ENCODE measurements at places on chromosomes 1 and 21. TPM values are rescaled to one million over a fixed set of nuclear protein-coding genes. Genes with fewer than 3 reads are reported as not detected.

- H3K4me1 ChIP-seq: peaks cover 45% of the 10 kb centered on the region
- no peak overlapping the region for H3K4me3 ChIP-seq
- H3K36me3 ChIP-seq: peaks cover 20% of the 10 kb centered on the region
- peak overlapping the region; percentile 32 for H3K27ac ChIP-seq
Measured at GRCh38 chr1:25898223-25899015, 7.8 kb downstream of the STMN1 start.

DNA sequence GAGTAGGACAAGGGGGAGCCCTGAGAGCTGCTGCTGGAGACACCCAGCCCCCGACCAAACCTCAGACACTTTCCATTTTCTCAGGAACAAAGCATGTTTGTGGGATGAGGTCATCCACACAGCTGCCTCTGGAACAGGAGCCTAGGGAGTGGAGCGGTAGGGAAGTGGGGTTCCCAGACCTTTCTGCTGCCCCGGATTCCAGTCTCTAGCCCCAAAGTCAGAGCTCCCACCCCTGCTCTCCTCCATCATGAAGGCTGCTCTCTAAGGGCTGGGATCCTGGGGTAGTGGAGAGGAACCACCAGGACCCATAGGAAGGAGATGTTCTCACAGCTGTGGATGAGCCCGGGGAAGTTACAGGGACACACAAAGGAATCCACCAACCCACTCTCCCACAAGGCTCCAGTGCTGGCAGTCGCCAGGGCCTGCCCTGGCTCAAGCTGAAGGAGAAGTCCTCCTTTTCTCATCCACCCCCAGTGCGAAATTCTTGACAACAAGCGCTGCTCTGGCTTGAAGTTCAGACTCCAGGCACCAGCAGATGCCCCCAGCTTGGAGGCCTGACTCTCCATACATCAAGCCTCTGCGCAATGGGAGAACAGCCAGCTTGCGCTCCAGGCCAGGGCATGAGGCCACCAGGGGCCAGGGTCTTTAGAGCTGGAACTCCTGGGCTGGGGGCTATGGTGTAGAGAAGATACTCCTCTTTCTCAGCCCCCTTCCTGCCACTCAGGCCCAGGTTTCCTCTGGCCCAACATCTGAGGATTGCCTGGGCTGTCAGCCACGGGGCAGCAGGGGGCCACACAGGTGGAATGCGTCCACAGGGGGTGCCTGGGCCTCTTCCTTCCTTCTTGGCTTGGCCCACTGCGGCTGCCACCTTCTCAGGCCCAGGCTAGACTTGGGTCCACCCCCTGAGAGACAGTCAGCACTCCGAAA is 4.5 kb downstream of the FHL3 start:
- peak; percentile 56 for DNase-seq
- H3K36me3 ChIP-seq: no peaks in the 10 kb centered on the region
- peak overlapping the region; percentile 70 for H3K27ac ChIP-seq
- H3K27me3 ChIP-seq: no peaks in the 10 kb centered on the region

- H3K4me3 ChIP-seq: no peak overlapping the region
- no peaks in the 10 kb centered on the region for H3K27me3 ChIP-seq
- H3K36me3 ChIP-seq: no peaks in the 10 kb centered on the region
- no peak for DNase-seq
- H3K27ac ChIP-seq: no peak overlapping the region
Measured at GRCh38 chr1:51671527-51672325, 54.8 kb downstream of the OSBPL9 start.

DNA sequence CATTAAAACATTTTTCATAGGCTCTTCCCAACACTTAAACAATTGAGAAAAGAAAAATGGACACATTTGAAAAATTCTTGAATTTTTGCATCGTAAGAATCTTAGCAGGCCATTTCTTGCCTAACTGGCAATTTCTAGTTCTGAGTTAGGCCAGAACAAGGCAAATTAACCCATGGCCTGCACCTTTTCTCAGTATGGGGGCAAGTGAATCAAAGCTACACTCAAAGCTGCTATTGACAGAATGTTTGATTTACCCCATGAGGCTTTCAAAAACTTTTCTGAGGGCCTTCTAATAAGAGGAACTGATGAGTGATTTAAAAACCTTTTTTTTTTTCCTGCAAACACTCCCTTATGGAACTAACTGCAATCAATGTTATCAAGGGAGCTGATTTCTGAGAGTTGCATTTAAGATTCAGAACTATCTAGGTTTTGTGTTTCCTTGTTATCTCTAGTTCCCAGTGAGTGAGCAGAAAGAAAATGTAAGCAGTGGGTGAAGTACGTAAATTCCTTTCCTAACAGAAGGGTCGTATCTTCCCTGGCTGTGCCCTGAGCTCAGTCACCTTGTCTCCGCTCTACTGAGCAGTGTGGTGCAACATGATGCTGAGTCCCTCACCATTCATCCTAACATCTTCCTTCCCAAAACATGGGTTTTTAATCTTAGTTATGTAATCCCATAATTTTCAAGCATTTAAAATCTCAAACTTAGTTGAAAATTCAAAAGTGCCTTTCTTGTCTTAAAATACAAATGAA is 353.7 kb downstream of the DPYD start:
- DNase-seq: peak; percentile 35
- peaks cover 15% of the 10 kb centered on the region for H3K4me1 ChIP-seq
- H3K4me3 ChIP-seq: no peak overlapping the region
- H3K36me3 ChIP-seq: no peaks in the 10 kb centered on the region

DNA sequence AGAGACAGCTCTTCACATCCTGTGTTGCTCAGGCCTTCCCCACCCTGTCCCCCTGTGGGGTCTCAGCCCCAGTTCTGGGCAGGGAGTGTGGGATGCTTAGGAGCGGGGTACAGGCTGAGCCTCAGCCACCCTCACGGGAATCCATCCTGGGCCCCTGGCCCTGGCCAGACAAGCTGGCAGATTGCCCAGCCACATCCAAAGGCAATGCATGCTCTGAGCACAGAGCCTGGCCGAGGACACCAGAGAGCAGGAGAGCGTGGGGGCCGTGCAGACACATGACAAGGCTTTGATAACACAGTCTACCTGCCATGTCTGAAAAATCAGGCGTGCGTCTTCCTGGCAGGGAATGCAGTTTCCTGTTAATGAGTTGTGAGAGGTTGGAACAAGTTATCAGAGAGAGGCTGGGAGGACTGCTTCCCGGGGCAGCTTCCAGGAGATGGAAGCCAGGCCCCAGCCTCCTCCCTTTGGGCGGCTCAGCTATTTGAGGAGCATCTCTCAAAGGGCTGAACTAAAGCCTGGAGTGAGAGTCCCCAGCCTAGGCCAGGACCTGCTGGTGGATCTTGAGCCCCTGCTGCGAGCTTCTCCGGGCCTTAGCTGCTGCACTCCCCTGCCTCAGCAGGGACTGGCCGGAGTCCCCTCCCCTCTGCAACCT is 72.2 kb upstream of the SELENON start:
- peaks cover 45% of the 10 kb centered on the region for H3K4me1 ChIP-seq
- H3K4me3 ChIP-seq: no peak overlapping the region
- H3K27me3 ChIP-seq: no peaks in the 10 kb centered on the region
- DNase-seq: peak; percentile 58
- H3K27ac ChIP-seq: no peak overlapping the region

GRCh38 chr21:32698971-32699693 is 28.7 kb downstream of the SYNJ1 start:
- no peak overlapping the region for H3K27ac ChIP-seq
- H3K4me1 ChIP-seq: no peaks in the 10 kb centered on the region
- DNase-seq: no peak
- no peak overlapping the region for H3K4me3 ChIP-seq
- H3K36me3 ChIP-seq: no peaks in the 10 kb centered on the region

RGS8 gene
- 0.99 TPM for total RNA-seq

DNA sequence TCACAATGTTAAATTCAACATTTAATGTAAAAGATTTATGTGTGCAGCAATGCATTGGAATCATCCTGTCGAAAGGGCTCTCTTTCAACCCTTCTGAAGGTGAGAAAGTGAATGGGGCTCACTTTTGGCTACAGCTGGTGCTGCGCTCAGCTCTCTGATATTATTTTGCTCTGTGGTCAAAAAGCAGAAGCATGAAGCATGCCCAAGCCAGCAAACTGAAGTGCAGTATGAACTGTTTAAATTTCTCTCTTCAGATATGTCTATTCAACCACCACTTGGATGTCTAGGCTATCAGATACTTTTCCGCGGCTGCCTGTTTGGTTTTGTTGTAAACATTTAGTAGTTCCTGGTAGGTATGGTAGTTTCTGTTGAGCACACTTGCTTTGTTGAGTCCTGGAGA is 216.9 kb upstream of the TMPRSS15 start:
- no peaks in the 10 kb centered on the region for H3K27me3 ChIP-seq
- H3K27ac ChIP-seq: no peak overlapping the region
- peaks cover 4% of the 10 kb centered on the region for H3K4me1 ChIP-seq

DNA sequence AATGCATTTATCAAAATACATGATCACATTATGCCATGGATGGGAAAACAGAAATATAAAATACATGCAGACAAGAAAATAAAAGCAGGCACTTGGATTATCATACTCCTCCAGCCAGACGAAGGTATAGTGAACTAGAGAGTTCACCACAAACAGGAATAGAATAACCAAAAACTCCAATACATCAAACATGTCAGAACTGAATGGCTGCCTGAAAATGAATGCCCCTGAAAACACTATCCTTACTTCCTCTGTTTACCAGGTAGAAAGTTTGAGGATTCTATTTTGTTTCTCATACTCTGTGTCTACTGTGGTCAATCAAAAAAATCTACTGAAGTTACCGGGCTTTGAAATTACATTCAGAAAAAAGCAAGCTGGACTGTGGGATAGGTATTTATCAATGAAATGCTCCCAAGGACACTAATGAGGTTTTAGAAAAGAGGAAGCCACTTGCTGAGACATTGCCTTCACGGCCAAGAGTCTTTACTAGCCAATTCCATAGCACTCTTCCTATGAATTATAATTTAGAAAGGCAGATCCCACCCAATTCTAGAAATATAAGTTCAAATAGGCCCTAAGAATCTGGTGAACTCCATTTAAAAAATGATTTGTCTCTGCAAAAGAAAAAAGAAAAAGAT is 197.7 kb downstream of the SMYD3 start:
- H3K27ac ChIP-seq: no peak overlapping the region
- DNase-seq: no peak
- H3K27me3 ChIP-seq: no peaks in the 10 kb centered on the region
- peaks cover 23% of the 10 kb centered on the region for H3K4me1 ChIP-seq
- no peaks in the 10 kb centered on the region for H3K36me3 ChIP-seq

- peaks cover 18% of the 10 kb centered on the region for H3K4me1 ChIP-seq
- peak; percentile 85 for DNase-seq
- H3K36me3 ChIP-seq: no peaks in the 10 kb centered on the region
- H3K27ac ChIP-seq: peak overlapping the region; percentile 88
- no peak overlapping the region for H3K4me3 ChIP-seq
Measured at GRCh38 chr1:16971341-16972188, 8.9 kb downstream of the MFAP2 start.

DNA sequence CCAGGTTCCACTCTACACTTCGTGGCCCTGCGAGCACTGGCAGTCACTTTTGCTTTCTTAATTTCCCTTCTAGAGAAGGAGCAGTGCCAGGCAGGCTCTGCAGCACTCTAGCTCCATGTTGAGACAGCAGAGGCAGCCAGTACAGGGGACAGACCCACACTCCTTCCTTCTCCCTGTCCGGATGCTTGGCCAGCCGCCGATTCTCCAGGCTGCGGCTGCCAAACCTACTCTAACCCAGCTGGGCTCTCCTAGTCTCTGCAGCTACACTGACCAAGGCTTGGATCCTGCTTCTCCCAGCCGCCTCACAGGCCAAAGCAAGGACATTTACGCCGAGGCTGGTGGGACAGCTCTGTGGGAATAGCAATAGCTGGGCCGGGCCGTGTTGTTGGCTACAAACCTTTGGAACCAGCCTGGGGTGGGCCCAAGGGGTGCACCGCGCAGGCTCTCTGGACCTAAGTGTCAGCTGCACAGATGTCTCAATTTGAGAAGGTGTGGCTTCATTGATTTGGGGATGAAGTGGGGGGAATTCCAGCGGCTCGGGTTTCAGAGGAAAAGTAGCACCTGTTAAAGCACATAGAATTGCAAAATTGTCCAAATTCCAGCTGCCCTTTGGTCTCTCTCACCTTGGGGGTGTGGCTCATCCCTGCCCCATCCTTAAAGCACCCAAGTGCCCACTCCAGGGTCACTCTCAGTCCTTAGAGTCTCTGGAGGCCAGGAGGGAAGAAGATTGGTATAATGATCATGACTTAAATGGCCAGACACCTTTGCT is 3.2 kb downstream of the BARHL2 start:
- no peak overlapping the region for H3K4me3 ChIP-seq
- H3K36me3 ChIP-seq: no peaks in the 10 kb centered on the region
- peaks cover 14% of the 10 kb centered on the region for H3K4me1 ChIP-seq
- peak; percentile 54 for DNase-seq

DCDC2B gene
- not detected for total RNA-seq

MCOLN3 gene
- total RNA-seq: 0.47 TPM

GRCh38 chr1:166133276-166133841 is 33.4 kb downstream of the FAM78B start:
- no peaks in the 10 kb centered on the region for H3K36me3 ChIP-seq
- DNase-seq: peak; percentile 23
- H3K27me3 ChIP-seq: no peaks in the 10 kb centered on the region
- H3K4me1 ChIP-seq: no peaks in the 10 kb centered on the region
- no peak overlapping the region for H3K4me3 ChIP-seq

GRCh38 chr1:62159940-62160348 is 34.7 kb upstream of the L1TD1 start:
- no peaks in the 10 kb centered on the region for H3K4me1 ChIP-seq
- no peaks in the 10 kb centered on the region for H3K27me3 ChIP-seq

F13B gene
- not detected for total RNA-seq

- H3K27ac ChIP-seq: no peak overlapping the region
- H3K27me3 ChIP-seq: peaks cover 52% of the 10 kb centered on the region
- DNase-seq: no peak
- no peaks in the 10 kb centered on the region for H3K36me3 ChIP-seq
- peaks cover 7% of the 10 kb centered on the region for H3K4me1 ChIP-seq
Measured at GRCh38 chr1:167627615-167627864, 2.5 kb upstream of the RCSD1 start.

GRCh38 chr1:223482766-223483165 is 89.6 kb downstream of the CCDC185 start:
- no peak overlapping the region for H3K27ac ChIP-seq
- no peak for DNase-seq
- no peak overlapping the region for H3K4me3 ChIP-seq
- H3K27me3 ChIP-seq: no peaks in the 10 kb centered on the region

- no peak overlapping the region for H3K4me3 ChIP-seq
- H3K27ac ChIP-seq: no peak overlapping the region
- no peaks in the 10 kb centered on the region for H3K36me3 ChIP-seq
- DNase-seq: no peak
- peaks cover 4% of the 10 kb centered on the region for H3K27me3 ChIP-seq
Measured at GRCh38 chr1:42052072-42052699, 101.0 kb upstream of the GUCA2B start.

- peak; percentile 82 for DNase-seq
- no peak overlapping the region for H3K27ac ChIP-seq
- H3K4me3 ChIP-seq: no peak overlapping the region
- H3K4me1 ChIP-seq: peaks cover 38% of the 10 kb centered on the region
- H3K36me3 ChIP-seq: peaks cover 3% of the 10 kb centered on the region
- no peaks in the 10 kb centered on the region for H3K27me3 ChIP-seq
Measured at GRCh38 chr21:36887963-36888362, 78.5 kb downstream of the HLCS start.

DNA sequence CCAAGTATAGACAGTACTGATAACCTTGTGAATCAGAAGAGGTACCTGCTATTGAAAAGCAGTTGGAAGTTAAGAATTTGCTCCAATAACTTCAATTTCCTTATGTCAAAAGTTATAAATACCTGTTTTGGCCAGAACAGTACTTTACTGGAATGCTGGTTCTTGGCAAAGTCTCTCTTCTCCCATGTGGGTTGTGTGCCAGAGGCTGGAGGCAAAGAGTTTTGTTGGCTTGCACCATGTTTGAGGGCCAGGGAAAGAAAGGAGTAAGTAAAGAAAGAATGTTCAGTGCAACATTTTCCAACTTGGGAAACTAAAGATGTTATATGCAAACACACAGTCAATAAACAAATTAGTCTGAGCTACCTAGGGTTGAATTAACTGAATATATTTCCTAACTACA is 67.0 kb upstream of the DYNLT5 start:
- H3K36me3 ChIP-seq: no peaks in the 10 kb centered on the region
- no peak for DNase-seq
- H3K27me3 ChIP-seq: no peaks in the 10 kb centered on the region
- H3K27ac ChIP-seq: no peak overlapping the region
